ENCODE measurements at places on chromosomes 2 and 18.
A peak's percentile ranks its signal among the peaks of the same experiment; 100 is the strongest.

DNA sequence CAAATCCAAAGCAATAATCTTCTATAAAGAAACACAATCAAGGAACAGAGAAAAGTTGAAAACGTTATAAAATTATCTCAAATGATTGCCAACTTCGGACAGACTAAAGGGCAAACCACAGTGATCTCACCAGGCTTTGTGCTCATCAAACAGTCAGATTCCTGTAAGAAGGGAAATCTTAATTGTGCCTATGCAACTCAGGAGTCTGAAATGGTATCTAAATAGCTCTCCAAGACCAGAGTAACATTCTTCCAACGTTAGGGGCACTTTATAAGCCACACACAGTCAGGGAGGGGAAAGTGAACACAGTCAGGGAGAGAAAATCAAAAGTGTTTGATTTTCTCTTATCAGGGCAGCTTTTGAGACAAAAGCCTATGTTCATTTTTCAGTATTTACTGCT lies 29.4 kb downstream of the PLEKHM3 start:
- DNase-seq, result no peak

DNA sequence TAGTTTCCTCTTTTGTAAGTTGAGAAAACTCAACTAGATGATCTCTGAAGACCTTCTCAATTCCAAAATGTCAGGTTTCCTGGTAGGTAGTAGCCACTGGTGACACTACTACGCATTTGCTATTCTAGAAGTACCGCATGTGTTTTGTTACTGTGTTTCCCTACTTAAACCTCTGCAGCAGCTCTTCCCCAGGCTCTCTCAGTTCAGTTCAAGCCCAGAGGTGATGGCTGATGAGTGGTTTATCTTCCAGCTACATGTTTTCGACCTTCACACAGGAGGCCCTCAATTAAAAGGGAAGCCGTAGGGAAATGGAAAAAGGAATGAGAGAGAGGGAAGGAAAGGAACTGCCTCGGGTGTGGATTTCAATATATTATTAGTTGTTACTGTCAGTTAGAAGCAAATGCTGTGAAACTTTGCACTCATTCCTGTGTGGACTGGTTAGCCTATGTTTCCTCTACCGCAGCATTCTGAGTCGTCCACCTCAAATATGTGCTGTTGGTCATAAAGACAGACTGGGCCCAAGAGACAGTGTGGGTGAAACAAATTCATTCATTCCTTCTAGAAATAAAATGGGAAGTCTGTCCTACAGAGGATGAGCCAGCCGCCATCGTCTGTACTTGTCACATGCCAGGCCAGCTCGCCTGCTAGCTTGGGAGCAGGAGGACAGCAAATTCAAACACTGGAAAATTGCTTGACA lies 455.2 kb upstream of the RAB12 start:
- peak; percentile 43 for DNase-seq

DNA sequence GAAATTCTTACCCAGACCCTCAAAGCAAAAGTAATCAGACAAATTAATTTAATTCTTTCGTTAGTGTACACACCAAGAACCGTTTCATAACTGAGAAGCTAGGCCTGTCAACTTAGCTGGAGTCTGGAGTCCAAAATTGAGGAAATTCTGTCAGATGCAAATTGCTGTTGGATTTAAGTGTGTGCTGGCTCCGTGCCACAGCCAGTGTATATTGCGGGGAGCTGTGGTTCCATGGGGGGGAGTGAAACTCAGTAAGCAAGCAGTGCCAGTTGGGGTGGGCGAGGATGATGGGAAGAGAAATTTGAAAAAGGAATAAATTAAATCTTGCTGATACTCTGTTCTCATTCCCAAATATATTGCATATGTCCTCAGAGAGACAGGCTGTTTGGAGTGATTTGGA lies 4.0 kb downstream of the ARPC2 start:
- no peak for DNase-seq

DNA sequence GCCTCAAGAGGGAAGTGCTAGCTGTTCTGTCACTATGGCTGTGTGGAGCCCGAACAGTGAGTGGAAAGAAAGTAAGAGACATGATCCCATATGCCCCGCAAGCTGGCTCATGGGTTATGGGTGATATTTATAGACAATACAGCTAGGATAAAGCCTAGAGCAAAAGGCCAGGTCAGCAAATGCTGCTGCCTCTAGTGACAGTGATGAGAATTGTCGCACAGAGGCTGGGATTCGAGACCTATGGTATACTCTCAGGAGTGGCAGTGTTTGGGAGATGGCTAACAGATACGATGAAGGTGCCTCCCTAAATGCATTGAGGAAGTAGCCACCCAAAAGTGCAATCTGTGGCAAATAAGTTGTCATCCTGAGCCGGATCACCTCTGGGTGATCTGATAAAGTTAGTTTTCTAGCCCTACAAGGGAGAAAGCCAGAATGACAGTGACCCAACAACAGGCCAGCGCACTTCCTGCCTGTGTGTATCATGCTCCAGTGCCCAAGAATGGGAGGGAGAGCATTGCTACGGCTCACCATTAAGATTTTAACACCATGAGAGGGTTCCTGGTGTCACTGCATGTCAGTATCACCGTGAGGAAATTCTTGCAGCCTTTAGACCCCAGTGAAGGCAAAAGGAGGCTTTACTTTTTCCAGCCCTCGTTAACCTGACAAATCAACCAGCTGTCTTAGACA lies 92.2 kb upstream of the TGFA start:
- no peak for DNase-seq

- DNase-seq, result no peak
Observed at GRCh38 chr2:195595825-195596224, 61.2 kb upstream of the SLC39A10 start.

DNA sequence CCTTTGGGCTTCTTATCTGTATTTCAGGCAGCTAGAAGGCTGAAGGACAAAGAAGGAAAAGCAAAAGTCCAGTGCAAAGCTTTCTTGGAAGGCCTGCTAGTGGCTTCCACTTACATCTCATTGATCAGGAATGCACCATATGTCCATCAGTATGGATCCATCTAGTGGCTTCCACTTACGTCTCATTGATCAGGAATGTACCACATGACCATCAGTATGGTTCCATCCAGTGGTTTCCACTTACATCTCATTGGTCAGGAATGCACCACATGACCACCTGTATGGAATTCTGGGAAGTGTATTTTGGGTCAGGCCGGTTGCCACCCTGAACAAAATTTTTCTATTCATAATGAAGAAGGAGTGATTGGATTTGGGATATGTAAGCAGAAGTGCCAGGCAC lies 70.6 kb downstream of the LYPD6 start:
- DNase-seq, result no peak

GRCh38 chr2:53087874-53088461 lies 679.6 kb upstream of the CHAC2 start:
- DNase-seq, result no peak

DNA sequence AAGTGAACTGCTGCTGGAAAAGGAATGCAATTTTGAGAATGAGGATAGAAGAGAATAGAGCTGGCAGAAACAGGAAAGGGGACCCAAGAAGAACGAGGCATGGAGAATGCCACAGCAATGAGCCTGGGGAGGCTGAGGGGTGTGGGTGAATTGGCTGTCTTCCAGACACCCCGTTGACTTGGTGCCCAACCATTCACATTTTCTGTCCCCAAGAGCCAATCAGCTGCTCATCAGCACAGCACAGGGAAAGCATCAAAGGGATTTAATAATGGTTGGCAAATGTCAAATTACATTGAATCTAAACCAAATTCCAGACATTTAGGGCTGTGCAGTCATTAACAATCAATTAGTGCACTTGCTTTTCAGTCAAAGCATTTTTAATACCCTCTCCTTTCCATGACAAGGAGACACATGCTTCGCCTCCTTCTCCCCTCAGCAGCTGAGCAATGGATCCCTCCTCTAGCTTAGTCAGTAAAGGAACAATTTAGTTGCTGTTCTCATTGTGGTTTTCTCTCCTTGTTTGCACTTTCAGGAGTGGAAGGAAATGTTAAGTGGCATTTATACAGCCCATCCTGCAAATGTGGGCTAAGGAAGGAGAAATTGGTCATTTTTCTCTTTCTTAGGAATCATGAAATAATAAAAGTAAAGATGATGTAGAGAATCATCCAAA lies 98.8 kb downstream of the KLF7 start:
- DNase-seq, result no peak

GRCh38 chr2:73963385-73964120 lies 21.2 kb upstream of the TET3 start:
- no peak for DNase-seq

DNA sequence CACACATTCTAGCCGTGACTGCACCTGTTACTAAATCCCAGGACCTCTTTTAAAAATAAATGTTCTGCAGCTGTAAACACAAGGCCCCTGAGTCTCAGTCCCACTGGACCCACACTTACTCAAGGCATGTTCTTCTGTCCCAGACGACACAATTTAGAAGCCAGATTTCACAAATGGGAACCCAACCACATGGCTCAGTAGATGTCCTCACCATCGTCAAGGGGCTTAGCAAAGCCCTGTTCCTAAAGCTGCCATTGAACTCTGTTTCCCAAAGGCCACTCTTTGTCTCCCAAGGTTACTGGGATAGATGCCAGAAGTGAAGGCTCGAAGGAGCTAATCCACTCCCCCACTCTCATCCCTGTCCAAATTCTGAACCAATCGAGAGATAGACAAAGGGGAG lies 301.0 kb downstream of the GALR1 start:
- no peak for DNase-seq

GRCh38 chr18:35861367-35862118 lies 110.9 kb upstream of the RMP24 start:
- no peak for DNase-seq

DNA sequence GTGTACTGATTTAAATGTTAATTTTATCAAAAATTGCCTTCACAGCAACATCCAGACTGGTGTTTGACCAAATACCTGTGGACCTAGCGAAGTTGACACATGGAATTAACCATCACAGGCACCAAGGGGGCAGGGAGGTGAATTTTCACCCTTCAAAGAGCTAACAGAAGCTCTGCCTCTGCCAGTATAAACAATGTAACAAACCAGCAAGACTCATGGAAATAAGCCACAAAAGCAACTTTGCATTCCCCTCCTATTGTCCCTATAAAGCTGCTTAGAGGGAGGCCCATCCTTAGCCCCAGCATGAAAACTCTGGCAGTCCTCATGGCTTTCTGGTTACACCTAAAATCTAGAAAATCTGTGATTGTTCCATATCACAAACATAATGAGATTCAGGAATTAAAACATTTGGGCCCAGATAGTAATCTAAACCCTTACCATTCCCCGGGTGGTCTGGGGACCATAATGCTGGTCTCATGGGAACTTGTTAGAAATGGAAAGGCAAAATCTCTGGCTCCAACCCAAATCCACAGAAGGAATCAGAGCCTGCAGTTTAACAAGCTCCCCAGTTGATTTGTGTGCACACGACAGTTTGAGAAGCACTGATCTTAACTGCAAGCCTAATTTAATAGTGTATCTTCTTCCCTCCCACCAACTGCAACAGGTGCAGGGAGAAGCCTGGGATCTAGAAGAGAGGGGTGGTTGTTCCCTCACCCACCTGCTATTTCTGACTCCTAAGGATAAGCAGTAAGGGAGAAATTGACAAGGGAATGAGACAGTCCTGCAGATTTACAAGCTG lies 23.1 kb downstream of the SERPINB11 start:
- DNase-seq, result no peak

GRCh38 chr2:238162846-238163441 lies 4.2 kb downstream of the ERFE start:
- no peak for DNase-seq

GRCh38 chr2:135960656-135961551 lies 24.5 kb downstream of the DARS1 start:
- DNase-seq, result no peak

Data from GM04504 (cell line).